Fibroblast of upper back skin (primary cell): ENCODE measurements at places on chromosomes 2 and 18.

GRCh38 chr2:225649274-225649673 lies 249.8 kb downstream of the NYAP2 start:
- no peak for DNase-seq

DNA sequence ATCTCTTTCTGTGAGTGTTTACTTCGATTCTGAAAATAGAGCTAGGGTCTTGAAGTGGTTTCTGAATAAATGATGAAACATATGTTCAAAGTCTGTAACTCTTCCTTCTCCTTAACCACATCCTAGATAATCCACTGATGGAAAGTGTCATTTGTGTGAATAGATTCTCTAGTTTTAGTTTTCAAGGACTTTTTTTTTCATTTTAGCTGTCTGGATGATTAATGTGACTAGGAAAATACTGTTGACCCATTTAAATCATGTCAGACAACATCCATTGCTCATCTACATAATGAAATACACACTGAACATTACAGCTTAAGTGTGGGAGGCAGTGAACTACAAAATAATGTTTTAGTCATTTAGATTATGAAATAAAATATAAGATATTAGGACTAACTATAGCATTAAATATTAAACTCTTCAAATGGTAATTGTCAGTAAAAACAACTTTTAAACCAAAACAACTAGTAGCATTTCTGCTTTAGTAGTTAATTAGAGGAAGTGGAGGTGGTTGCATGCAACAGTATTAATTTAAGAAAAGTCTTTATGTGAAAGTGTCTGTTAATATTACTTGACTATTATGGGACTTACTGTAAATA lies 39.1 kb upstream of the DLX1 start:
- DNase-seq: peak; percentile 62

DNA sequence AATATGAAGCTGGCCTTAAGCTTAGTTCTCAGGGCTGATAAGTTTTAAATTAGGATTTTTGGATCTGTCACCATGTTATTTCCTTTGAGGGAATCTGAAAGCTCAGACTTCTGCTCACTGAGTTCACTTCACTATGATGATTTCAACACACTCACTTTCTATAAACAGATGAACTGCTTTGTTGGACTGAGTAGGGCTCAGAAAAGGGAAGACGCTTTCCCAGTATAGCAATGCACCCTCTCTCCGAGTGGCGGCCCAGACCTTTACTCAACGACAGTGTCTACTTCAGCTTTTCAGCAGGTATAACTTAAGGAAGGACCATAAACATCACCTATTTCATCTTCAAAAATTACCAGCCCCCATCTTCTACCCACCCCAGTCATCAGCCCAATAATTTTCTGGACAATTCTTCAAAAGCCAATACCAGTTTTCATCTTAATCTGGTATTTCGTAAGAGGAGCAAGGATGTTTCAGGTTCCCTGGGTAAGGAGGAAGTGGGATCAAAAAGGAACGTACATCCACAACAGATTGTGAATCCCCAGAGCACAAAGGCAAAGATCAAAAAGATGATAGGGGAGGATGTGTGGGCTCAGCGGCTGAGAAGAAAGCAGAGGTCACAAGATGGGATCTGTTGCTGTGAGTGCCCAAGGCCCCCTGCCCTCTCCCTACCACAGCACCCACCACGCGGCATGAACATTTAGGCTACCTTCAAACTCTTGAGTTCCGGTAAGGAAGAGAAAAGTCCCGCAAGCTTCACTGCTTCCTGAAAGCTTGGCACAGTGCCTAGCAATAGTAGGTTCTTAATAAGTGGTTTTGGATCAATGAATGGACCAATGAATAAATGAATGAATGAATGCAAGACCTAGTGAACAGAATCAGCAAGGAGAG lies 41.9 kb downstream of the LPIN2 start:
- no peak for DNase-seq

- DNase-seq: peak; percentile 12
Observed at GRCh38 chr18:42514512-42514911, 559.5 kb downstream of the PIK3C3 start.
